Activated naive CD8-positive, alpha-beta T cell treated with anti-CD3 and anti-CD28 coated beads, Interleukin-2, amount 50 U/mL, for 24 hours (primary cell): ENCODE measurements at places on chromosomes 6 and 20.
A peak's percentile ranks its signal among the peaks of the same experiment; 100 is the strongest.

- no peak overlapping the region for H3K27ac ChIP-seq
- no peaks in the 10 kb centered on the region for H3K36me3 ChIP-seq
Measured at GRCh38 chr20:62748311-62748710, 39.7 kb downstream of the NTSR1 start.

GRCh38 chr6:42017021-42017643 lies 33.2 kb upstream of the TAF8 start:
- peak overlapping the region; percentile 76 for H3K27ac ChIP-seq
- peaks cover 17% of the 10 kb centered on the region for H3K36me3 ChIP-seq
- H3K4me3 ChIP-seq, result peak overlapping the region; percentile 36
- no peaks in the 10 kb centered on the region for H3K27me3 ChIP-seq

- H3K27me3 ChIP-seq, result peaks cover 2% of the 10 kb centered on the region
- no peaks in the 10 kb centered on the region for H3K36me3 ChIP-seq
- H3K27ac ChIP-seq, result no peak overlapping the region
- no peak overlapping the region for H3K4me3 ChIP-seq
Measured at GRCh38 chr6:138397128-138398122, 6.6 kb upstream of the HEBP2 start.

DNA sequence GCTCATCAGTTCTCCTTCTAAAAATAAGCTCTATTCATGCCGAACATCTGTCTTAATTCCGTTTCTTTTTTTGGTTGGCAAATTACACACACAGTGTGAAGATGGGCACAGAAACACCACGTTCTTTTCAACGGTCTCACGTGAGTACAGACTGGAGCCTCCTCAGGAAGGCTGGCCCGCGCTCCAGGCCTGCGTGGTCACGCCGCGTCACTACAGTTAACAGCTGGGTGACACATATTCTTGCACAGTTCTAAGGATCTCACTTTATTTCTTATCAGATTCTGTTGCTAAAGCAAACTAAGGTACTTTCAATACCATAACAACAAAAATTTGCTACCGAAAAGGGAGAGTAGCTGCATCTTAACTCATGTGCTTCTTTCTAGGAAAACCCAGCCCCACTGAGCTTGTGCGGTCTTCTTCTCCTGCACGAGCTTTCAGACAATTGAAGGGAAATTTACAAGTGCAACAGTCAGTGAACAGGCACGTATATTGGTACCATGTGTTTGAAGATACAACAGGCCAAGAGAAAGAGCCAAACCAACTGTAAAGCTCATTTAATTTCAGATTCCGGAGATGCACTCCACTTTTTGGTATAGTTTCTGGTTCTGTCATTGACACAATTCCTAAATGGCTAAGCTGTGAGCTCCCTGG lies 55.6 kb upstream of the MPC1 start:
- H3K4me3 ChIP-seq, result no peak overlapping the region
- H3K27ac ChIP-seq, result no peak overlapping the region
- no peak for DNase-seq
- no peaks in the 10 kb centered on the region for H3K36me3 ChIP-seq
- peaks cover 4% of the 10 kb centered on the region for H3K27me3 ChIP-seq
- H3K4me1 ChIP-seq, result peaks cover 16% of the 10 kb centered on the region

DNA sequence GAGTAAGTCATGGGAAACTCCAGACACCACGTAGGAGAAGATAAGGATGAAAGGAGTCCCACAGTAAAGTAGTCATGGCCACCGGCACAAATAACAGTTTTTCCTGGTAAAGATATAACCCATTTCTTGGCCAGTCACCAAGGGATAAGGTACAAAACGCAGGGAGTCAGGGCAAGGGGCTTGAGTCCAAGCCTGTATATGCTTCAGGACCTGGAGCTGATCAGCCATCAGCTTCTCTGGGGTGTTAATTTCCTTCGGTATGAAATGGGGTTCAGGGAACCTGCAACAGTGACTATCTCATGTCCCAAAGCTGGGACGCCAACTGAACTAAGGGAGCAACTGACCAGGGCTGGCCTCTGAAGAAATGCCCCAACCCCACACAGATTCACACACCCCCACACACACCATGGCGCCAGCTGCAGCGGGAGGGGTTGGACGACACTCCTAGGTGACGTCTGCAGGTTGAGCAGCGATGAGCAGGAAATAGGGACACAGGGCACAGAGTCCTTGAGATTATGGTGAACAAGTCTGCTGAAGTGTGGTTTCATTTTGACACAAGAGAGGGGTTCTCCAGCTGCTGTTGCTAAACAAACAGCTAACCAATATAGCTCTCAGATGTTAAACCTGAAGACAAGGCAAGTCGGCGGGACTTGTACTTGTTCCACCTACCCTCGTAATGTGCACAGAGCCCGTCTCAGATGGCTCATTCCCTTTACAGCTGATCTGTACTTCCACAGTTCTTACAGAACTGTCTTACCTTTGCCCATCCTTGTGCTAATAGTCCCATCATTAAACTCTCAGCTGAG lies 7.4 kb upstream of the ADTRP start:
- no peak overlapping the region for H3K27ac ChIP-seq
- H3K36me3 ChIP-seq, result no peaks in the 10 kb centered on the region
- peak overlapping the region; percentile 2 for H3K4me3 ChIP-seq
- H3K4me1 ChIP-seq, result peaks cover 8% of the 10 kb centered on the region

GRCh38 chr20:55172310-55173002 lies 697.1 kb downstream of the DOK5 start:
- no peak overlapping the region for H3K4me3 ChIP-seq
- no peaks in the 10 kb centered on the region for H3K4me1 ChIP-seq
- no peak for DNase-seq
- no peaks in the 10 kb centered on the region for H3K36me3 ChIP-seq
- no peaks in the 10 kb centered on the region for H3K27me3 ChIP-seq
- H3K27ac ChIP-seq, result no peak overlapping the region

GRCh38 chr6:89122625-89123024 lies 4.8 kb upstream of the SRSF12 start:
- H3K27me3 ChIP-seq, result no peaks in the 10 kb centered on the region
- H3K4me1 ChIP-seq, result no peaks in the 10 kb centered on the region
- no peak overlapping the region for H3K27ac ChIP-seq
- DNase-seq, result no peak

DNA sequence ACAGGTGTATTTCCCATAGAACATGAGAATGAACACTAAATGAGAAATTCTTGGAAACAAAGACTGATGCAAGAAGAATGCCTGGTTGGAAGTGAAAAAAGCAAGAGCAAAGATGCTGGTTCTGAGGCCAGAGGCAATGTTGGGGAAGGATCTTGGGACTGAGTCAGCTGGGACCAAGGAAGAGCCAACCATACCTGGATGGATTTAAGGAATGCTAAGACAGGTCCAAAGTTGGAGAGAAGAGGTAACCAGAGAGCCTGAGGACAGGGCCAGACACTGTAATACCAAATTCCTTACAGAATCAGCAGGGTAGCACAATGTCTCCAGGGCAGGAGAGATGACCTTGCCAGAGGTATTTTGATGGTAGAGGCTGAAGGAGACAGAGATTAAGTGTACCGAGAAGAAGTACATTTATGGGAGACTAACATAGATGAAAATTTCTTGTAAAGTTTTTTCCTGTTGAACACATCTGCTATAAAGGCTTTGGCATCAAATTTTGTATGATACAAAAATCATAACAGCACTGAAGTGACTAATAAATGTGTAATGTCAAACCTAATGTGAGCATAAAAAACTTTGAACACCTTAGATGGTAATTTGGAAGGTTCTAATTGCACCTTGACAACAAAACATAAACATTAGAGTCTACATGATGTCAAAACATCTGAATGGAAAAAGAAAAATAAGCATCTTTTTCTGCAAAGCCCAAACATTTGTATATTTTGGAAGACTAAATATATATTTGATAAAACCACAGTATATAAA lies 221.7 kb upstream of the MARCKS start:
- no peaks in the 10 kb centered on the region for H3K36me3 ChIP-seq
- H3K4me3 ChIP-seq, result no peak overlapping the region
- peaks cover 41% of the 10 kb centered on the region for H3K4me1 ChIP-seq
- peaks cover 16% of the 10 kb centered on the region for H3K27me3 ChIP-seq

- H3K27ac ChIP-seq, result peak overlapping the region; percentile 4
- peaks cover 9% of the 10 kb centered on the region for H3K4me1 ChIP-seq
- H3K27me3 ChIP-seq, result peaks cover 4% of the 10 kb centered on the region
- H3K36me3 ChIP-seq, result no peaks in the 10 kb centered on the region
- peak; percentile 84 for DNase-seq
Measured at GRCh38 chr6:79869600-79870084, 77.7 kb downstream of the ELOVL4 start.

DNA sequence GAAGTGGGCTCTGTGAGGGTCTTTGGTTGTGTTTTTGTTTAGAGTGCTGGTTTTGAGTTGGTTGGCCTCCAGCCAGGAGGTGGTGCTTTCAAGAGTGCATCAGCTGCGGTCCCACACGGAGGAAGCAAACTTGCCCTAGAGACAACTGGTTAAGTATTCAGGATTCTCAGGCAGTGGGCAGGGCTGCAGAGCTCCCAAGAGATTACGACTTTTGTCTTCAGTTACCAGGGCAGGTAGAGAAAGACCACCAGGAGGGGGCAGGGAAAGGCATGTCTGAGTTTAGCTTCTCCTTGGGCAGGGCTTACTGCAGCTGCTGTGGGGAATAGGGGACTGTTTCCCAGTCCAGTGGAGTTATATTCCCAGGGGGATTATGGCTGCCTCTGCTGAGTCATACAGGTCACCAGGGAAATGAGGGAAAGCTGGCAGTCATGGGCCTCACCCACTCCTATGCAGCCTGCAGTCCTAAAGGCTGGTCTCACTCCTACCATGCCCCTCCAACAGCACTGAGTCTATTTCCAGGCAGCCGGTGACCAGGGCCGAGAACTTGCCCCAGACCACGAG lies 64.3 kb downstream of the TTI1 start:
- no peak overlapping the region for H3K4me3 ChIP-seq
- peaks cover 15% of the 10 kb centered on the region for H3K36me3 ChIP-seq
- H3K27me3 ChIP-seq, result no peaks in the 10 kb centered on the region
- H3K4me1 ChIP-seq, result no peaks in the 10 kb centered on the region
- H3K27ac ChIP-seq, result no peak overlapping the region
- DNase-seq, result no peak

DNA sequence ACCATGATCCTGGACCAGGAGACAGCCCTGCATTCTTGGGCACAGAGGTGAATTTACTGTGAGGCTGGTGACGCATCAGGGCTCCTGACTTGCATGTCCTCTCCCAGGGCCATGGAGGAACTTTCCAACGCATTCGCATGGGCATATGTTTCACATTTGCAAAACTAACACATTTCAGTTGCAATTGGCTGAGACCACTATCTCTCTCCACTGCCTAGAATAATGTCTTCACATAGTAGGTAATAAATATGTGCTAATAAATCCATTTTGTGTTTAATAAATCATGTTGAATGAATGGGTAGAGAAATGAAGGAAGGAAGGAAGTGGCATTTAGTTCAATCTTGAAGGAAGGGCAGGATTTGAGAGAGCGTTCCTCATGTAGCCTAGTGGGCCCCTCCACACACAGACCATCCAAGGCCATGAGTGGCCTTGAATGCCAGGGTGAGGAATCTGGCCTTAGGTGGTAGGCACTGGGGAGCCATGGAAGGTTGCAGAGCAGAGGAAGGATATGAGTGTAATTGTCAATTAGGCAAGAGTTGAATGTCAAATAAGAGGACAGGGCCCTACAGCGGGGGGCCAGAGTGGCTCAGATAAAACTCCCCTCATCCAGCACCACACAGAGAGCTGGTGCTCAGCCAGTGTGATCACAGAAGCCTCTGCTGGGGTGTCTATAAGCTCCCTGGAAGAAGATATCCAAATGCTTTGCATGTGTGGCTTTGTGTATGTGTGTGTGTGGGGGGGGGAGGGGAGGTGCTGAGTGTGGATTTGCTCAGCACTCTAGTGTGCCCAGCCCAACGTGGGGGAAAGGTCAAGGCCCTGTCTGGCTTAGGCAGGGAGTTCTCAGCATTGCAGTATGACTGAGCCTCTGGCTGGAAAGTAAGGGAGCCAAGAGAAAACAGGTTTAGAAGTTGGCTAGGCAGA lies 30.9 kb upstream of the CCN5 start:
- no peaks in the 10 kb centered on the region for H3K27me3 ChIP-seq
- no peak overlapping the region for H3K27ac ChIP-seq
- H3K36me3 ChIP-seq, result no peaks in the 10 kb centered on the region
- no peak for DNase-seq

- H3K4me1 ChIP-seq, result no peaks in the 10 kb centered on the region
- no peak for DNase-seq
- no peak overlapping the region for H3K27ac ChIP-seq
Measured at GRCh38 chr6:130655586-130655985, 171.6 kb upstream of the SMLR1 start.

DNA sequence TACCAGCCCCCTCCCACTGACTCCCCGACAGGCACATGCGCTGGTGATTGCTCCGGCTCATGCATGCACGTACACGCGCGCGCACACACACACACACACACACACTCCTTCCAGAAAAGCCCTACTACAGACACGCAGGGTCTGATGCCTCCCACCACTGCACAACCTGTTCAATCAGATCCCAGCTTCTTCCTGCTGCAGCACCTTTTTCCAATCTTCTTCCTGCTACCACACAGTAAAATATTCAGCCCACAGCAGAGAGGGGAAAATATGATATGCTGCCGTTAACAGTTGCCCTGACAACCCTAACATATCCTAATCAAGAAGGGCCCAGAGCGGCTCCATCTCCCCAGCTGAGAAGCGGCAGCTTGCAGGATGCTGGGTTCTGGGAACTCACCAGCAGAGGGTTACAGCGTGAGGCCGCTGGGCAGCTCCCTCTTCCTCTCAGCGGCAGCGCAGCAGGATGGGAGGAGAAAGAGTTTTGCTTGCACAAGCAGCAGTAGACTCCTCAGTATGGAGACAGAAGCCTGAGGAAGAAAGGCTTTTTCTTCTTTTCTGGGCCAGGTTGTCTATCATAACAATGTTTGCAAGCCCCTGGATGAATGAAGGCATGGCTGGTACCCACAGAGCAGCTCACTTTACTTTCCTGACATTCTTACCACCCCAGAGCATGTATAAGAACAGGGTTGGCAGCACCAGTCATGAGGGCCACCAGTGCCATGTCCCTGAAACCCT lies 23.9 kb downstream of the MAP7 start:
- H3K4me1 ChIP-seq, result peaks cover 20% of the 10 kb centered on the region
- H3K27me3 ChIP-seq, result peaks cover 13% of the 10 kb centered on the region
- no peak overlapping the region for H3K27ac ChIP-seq
- DNase-seq, result peak; percentile 32
- H3K36me3 ChIP-seq, result no peaks in the 10 kb centered on the region
